ENCODE measurements at places on chromosomes 12 and 14.

DNA sequence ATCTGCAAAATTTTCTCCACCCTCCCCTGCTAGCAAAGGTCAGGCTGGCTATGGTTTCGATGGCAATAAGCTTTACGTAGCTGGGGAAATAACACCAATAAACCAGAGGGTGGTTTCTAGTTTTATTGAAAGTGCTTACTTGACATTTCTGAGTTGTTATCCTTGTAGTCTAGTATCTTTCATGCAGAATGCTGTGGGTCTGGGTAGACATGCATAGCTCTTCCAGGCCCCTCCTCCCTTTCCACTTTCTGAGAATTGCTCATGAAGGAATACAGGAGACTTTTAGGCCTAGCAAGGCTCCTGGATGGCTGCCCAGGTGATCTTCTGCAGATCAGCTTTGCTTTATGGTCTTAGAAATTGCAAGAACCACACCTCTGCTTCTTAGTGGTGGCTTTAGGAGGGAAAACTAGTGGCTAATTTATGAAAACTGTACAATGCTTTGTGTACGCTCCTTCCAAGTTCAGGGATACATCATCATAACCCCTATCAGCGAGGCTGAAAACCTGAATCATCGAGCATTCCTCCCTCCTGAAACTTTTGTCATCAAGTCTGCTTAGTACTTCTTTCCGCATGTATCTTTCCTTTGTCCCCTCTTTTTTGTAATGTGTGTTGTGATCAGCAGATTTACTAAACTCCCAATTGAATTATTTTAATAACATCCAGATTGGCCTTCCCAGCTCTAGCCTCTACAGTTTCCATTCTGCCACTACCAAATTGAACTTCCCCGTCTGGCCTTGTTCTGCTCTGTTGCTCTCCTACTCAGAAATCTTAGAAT is 473.0 kb downstream of the RAD51B start:
- DNase-seq, result no peak

DNA sequence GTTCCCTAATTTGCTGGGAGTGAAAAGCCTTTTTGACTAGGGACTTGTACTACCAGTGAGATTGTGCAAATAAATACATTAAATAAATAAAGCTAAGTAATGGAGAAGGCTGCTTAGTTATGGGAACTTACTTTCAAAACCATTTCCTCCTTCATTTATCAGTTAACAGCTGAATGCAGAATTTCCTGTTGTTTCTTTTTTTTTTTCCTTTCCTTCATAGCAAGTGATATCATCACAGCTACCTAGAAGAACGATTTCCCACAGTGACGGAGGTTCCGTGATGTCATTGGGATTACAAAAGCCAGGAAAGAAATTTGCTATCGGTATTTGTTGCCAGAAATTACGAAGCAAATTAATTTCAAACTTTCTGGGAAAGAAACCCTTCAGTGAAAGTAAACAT is 42.1 kb upstream of the SOCS2 start:
- DNase-seq, result no peak

DNA sequence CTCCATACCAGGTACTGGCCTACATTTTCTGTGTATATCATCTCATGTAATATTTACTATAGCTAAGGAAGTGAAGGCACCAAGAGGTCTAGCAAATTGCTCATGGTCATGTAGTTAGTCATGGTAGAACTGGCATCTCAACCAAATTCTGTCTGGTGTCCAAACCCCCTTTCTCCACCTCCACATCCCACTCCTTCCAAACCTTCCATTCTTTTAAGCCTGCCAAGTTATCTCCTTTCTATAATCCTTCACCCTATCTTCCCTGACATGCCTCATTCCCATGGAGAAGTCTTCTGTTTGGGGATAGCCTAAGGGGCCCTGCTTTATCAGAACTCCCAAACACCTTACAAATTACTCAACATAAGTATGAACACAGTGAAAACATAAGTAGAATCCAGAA is 196.2 kb upstream of the HMGA2 start:
- DNase-seq, result no peak

DNA sequence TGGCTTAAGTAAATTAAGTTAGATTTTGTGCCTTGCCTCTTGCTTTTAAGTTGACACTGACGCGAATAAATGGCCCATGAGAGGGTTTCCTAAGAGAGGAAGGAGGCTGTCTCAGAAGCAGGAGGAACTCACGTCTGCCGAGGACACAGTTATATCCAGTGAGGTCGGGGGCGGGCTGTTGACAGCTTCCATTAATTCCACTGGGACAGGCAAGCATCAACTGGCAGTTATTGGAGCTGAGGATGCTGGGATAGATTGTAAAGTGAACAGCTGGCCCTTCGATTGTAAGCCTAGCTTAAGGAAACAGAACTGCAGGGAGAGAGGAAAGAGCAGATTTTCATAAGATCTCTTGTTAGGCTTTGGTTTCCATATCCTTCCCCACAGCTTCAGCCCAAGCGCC is 399.2 kb downstream of the IPO8 start:
- DNase-seq, result no peak

DNA sequence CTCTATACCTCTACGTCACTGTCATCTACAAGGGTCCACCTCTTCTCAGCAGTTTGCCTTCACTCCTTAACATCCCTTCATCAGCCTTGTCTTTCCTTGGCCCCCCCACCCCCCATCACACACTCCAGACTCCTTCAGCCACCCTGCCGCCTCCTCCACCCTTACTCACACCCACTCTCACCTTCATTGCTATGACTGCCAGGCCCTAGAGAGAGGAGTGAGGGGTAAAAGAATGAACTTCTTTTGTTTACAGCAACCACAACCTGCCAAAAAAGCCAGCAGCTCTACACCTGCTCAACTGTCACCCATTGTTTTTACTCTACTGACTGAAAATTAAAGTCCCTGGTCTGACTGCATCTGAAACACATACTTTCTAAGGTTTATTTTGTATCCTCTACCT is 112.8 kb downstream of the DUSP6 start:
- DNase-seq, result no peak

DNA sequence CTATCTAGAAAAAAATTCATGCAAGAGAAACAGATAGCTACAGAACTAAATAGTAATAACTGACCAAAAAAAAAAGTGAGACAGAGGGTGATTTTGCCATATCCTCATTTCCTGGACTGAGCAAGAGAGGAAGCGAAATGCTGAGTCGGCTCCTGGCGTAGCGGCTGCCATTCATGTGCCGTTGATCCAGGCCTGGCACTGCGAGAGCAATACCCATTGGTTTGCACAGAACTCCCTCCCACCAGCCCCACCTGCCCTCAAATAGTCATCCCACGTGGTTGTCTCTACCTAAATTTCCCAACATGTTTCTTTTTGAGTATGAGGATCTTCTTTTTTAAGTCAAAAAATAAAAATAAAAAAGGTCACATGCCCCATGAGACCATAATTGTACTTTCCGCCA is 9.4 kb upstream of the WNT5B start:
- no peak for DNase-seq

DNA sequence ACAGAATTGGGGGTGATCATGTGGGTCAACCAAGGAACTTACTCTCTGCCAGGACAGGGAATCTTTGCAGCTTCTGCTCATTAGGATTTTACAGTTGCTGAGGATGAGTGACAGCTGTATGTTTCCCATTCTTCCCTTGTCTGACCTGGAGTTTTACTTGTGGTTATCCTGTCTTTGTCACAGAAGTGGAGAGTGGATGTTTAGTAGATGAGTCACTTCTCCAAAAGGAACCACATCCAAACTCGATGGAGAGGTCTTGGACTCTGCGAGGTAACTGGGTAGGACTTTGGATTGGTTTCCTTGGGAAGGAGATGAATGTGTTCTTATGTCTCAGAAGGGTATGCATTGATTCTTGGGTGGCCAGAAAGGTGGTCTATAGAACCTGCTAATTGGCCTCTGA is 53.8 kb upstream of the USP44 start:
- no peak for DNase-seq

DNA sequence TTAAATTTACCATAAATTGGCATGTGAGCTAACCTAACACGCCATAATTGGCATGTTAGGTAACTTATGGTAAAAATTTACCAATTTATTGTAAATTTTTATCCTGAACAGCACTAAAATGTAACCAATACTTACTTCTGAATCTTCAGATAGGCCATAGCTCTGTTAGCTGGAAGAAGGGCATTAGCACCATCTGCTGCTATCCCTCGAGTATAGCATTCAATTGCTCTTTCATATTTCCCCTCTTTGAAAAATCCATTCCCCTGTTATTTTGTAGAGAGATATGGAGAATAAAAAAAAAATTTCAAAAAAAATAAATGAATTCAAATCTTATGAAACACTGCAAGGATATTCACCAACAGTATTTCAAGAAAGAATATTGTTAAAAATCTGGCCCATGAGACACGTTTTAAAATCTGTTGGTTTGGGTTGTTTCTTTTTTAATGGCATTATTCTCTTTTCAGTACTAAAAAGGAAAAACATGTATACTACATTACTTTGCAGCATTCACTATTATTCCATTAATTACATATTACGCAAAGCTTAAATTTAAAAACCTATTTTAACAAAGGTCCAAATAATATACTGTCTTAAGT is 19.1 kb downstream of the RPAP3 start:
- DNase-seq, result peak; percentile 15

DNA sequence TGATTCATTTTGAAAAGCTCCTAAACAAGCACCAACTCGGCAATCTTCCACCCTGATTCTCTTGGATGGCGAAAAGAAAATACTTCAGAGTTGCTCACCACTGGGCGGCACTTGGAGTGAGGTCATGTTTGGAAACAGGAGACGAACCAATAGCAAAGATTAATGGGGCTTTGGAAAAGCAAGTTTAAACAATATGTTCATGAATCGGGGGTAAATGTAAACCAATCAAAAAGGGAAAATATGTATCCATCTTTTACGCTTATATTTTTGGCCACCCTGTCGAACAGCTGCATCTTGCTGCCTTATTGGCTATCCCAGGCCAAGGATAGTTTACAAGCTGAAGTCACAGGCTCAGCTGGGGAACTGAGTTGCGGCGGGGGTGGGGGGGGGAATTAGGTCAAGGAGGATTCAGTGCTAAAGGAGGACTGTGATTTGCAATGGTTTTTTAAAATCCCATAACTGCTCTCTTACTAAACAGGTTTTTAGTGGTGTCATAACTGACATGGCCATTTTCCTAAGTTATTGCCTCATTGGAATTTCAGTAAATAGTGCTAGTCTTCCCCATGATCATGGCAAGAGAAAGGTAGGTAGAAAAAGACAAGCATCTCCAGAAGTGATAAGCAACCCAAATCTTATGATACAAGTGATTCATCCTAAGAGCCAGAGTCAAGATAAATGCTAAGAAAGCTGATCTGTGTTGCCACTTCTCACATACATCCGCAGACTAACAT is 210.6 kb downstream of the PHLDA1 start:
- no peak for DNase-seq

- no peak for DNase-seq
Measured at GRCh38 chr12:124613151-124613585, 45.8 kb upstream of the NCOR2 start.

DNA sequence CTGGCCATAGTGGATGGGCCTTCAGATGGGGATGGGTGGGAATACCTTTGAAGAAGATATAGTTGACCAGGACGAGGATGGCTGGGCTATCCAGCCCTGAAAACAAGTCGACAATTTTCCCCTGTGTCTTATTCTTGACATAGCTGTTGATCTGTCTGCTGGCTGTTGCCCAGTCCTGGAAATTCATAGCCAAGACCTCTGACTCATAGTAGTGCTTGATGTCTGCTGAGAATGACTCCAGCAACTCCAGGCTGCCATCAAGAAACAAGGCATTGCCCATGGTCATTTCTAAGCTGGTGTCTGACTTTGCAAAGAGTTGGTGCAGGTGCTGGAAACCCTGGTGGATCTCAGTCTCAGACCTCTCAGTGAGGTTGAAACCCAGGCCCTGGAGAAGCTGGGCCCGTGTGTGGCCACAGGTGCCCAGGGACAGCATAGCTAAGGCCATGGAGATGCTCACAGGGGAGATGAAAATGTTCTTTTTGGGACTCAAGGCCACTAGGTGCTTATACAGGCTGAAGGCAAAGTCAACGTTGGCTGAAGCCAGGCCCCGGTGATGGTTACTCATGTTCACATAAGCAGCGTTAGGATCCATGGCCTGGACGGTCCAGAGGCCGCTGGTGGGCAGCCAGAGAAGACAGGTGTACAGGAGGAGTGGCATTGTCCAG is 9.0 kb downstream of the SERPINA6 start:
- no peak for DNase-seq

- DNase-seq, result no peak
Measured at GRCh38 chr12:59452259-59452658, 143.6 kb upstream of the SLC16A7 start.

DNA sequence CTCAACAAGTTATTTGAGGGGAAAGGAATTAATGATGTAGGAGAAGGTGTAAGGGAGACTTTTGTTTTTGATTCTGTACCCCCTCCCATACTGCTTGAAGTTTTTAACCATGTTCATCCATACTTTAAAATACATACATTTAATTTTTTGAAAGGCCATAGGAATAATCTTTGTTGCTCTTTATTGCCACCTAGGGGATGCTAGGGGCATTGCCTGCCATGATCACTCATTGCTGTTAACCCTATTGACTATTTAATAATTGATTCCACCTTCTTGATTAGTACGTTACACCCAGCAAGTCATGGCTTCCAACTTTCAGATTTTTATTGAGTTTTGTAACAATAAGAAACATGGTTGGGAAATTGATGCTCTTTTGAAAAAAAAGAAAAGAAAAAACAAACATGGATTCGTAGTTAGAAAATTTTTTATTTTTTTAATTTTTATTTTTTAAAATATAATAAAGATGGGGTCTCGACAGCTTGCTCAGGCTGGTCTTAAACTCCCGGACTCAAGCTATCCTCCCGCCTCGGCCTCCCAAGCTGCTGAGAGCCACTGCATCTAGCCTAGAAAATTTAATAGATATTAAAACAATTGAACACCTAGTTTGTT is 8.5 kb upstream of the PRKAB1 start:
- DNase-seq, result peak; percentile 29

- no peak for DNase-seq
Measured at GRCh38 chr14:92998946-92999345, 76.0 kb downstream of the CHGA start.

- DNase-seq, result no peak
Measured at GRCh38 chr14:91858536-91859275, 8.6 kb downstream of the TC2N start.

DNA sequence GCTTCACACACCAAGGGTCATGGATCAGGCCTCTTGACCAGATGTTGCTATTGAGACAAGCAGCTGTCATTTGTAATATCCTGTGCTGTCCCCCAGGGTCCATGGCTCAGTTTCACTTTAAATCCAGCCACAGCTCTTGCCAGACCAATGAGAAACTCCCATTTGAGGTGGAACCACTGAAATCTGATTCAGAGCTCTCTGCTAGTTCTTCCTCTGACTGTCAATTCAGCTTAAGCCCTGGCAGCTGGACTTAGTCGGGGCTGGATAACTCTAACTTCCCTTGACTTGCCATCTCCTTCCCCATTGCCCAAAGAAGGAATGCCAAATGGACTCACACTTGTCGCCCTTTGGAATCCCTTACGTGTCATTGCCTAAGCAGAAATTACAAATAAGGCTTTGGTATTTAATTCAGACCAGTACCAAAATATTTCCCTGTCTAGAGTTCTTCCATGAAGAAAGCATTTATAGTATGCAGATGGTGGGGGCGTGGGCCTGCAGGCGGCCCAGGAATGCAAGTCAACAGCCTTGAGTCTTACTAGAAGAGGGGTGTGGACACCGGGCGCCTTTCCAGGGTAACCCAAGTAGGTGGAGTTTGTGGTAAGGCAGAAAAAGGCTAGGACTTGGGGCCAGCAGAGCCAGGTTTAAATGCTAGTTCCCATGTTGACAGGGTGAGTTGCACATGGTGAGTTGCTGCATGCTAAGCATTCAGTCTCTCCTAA is 96.9 kb upstream of the TMPO start:
- DNase-seq, result no peak

Data from stimulated activated CD4-positive, alpha-beta T cell treated with anti-CD3 and anti-CD28 coated beads, Interleukin-2, amount 100 ng/mL, for 4 hours (primary cell).